ENCODE measurements at places on chromosomes 13 and 19. TPM values are rescaled to one million over a fixed set of nuclear protein-coding genes. Genes with fewer than 3 reads are reported as not detected.

Gene SIAH3
- total RNA-seq = not detected

Gene JAK3
- 6.0 TPM for total RNA-seq

Gene RFPL4AL1
- not detected for total RNA-seq

Gene PCSK4
- total RNA-seq = 2.5 TPM

Gene SELENOV
- not detected for total RNA-seq

Gene ZNF177
- 1.2 TPM for total RNA-seq

Gene ZSCAN5A
- 13.2 TPM for total RNA-seq

Gene INAFM1
- total RNA-seq = 6.7 TPM

Gene NALCN
- 18.4 TPM for total RNA-seq

Gene CGB5
- not detected for total RNA-seq

Gene PNMA8A
- under 0.01 TPM for total RNA-seq

Gene CCDC169
- total RNA-seq = 0.39 TPM

Gene KLK11
- not detected for total RNA-seq

Gene AMH
- total RNA-seq = 2.0 TPM

Gene PODNL1
- 0.43 TPM for total RNA-seq

Gene ZNF790
- 7.7 TPM for total RNA-seq

Gene ZNF546
- total RNA-seq = 3.1 TPM

Gene REEP6
- 7.9 TPM for total RNA-seq

Gene WDR87
- under 0.01 TPM for total RNA-seq

Gene SIGLEC5
- total RNA-seq = 1.2 TPM

Gene ZNF442
- 5.1 TPM for total RNA-seq

Gene ERICH4
- not detected for total RNA-seq

Gene COL4A1
- total RNA-seq = 189 TPM

Gene KCNC3
- total RNA-seq = 3.9 TPM

Gene HSD17B14
- 3.8 TPM for total RNA-seq

Gene COX7A1
- total RNA-seq = 4.9 TPM

Gene MEIS3
- 7.2 TPM for total RNA-seq

Gene POSTN
- total RNA-seq = 1.8 TPM

Gene ZNF573
- total RNA-seq = 4.7 TPM

Gene FFAR1
- total RNA-seq = not detected

Gene PPP2R1A
- total RNA-seq = 329 TPM

Gene GGACT
- total RNA-seq = 8.2 TPM

Gene CGB1
- total RNA-seq = not detected

Gene ZNF880
- 29.0 TPM for total RNA-seq

Gene DACH1
- not detected for total RNA-seq

Gene DIRAS1
- under 0.01 TPM for total RNA-seq

Gene ENOX1
- total RNA-seq = 1.6 TPM

Gene EDNRB
- total RNA-seq = 59.6 TPM

Gene COX6B2
- total RNA-seq = 0.79 TPM

Gene IFNL1
- not detected for total RNA-seq

Gene NCAN
- not detected for total RNA-seq

Gene OXGR1
- not detected for total RNA-seq

Gene TRIM13
- 31.0 TPM for total RNA-seq

Gene ZNF560
- total RNA-seq = 0.33 TPM

Gene CBLC
- 5.5 TPM for total RNA-seq

Gene CAMSAP3
- total RNA-seq = 7.8 TPM

Gene ATP8A2
- 0.39 TPM for total RNA-seq

Gene TMEM38A
- 0.65 TPM for total RNA-seq

Gene RFX1
- total RNA-seq = 5.1 TPM

Gene ONECUT3
- total RNA-seq = not detected

Gene ETFB
- 82.1 TPM for total RNA-seq

Gene CEACAM8
- total RNA-seq = not detected
